ENCODE measurements at places on chromosomes 11 and 22.

- no peak for DNase-seq
These were observed 165.9 kb downstream of the BLID start for GRCh38 chr11:121950160-121950559.

- DNase-seq = no peak
These were observed 45.0 kb downstream of the LHFPL7 start for GRCh38 chr22:24901448-24901847.

DNA sequence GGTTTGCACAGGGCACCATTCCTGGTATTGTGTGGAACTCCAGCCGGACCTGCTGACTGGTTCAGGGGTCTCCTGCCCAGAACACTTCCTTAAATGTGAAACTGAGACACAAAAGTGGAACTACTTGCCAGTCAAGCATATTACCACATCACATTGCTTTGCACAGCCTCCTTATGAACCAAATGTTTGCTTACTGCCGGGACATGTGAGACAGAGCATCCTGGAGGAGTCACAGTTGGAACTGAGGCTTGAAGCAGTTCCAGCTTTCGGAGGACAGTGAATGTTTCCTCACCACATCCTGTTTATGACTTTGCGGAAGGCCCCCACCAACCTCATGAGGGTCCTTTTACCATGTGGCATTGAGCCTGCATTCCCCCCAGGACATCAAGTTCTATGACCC lies 105.8 kb upstream of the ARHGAP42 start:
- no peak for DNase-seq

DNA sequence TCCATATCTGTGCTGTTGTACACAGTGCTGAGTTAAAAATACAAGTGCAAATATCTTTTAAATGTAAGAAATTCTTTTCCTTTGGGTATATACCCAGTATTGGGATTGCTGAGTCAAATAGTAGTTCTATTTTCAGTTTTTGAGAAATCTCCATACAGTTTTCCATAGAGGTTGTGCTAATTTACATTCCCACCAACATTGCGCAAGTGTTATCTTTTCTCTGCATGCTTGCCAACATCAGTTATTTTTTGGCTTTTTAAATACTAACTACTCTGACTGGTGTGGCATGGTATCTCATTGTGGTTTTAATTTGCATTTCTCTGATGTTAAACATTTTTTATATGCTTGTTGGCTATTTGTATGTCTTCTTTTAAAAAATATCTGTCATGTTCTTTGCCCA lies 6.5 kb downstream of the OR52E8 start:
- no peak for DNase-seq

DNA sequence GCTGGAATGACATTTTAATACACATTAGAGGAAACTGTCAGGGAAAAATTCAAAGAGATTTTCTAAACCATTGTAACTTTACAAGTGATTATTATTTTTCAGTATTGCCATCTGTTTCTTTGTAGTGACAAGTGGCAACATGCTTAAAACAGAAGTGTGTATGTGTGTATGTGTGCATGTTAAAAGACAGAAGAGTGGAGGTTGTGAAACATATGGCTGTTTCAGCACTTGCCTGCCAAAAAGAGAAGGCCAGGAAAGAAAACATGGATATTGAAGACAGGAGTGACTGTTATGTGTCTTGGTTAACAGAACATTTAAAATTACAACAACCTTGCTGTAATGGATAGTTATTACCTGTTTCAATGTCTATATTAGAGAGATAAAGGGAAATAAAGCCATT lies 24.3 kb upstream of the VWA5A start:
- no peak for DNase-seq

- no peak for DNase-seq
These were observed 28.2 kb upstream of the CHKA start for GRCh38 chr11:68149417-68149816.

DNA sequence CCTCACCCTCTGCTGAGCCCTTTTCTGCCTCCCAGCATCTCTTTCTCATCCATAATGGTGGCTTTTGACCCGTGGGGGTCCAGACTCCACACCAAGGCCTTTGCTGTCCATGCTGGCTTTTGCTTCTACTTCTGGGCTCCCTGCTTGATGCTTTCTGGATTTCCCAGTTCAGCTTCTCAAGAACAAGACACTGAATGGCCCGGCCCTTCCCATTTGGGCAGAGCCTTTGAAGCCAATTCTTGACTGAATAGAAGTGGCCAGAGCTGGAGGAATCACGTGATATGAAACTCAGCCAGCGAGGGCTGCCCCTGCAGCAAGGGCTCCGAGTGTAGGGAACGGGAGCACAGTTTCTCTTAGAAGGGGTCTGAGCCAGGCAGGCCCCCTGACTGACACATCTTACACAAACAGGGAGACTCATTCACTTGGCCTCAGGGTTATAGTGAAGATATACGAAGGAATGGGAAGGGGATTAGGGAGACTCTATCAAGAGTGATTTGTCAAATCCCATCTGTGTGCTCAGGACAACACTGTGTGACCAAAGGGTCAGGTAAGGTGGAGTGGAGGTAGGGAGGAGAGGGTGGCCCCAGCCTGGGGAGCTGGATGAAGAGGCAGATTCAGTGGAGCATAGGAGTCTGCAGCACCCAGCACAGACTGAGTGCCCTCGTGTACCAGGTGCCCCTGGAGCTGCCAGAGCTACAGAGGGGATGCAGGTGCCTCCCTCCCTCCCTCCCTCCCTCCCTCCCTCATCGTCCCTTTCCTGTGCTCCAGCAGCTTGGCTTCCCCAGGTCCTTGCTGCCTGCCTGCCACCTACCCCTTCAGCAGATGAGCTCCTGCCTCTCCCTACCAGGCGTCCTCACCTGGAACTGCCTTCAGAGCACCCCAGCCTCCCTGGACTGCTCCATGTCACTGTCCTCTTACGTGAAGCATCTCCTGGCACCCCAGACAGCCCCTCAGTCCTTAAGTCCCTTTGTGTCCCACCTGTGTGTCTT lies 106.0 kb downstream of the TRIM29 start:
- DNase-seq = no peak

GRCh38 chr11:69479591-69480271 lies 1.7 kb upstream of the LINC01488 start:
- no peak for DNase-seq

GRCh38 chr11:92596596-92597317 lies 372.1 kb downstream of the FAT3 start:
- DNase-seq = no peak

- DNase-seq = no peak
These were observed 19.3 kb downstream of the SYN3 start for GRCh38 chr22:33038836-33039235.

DNA sequence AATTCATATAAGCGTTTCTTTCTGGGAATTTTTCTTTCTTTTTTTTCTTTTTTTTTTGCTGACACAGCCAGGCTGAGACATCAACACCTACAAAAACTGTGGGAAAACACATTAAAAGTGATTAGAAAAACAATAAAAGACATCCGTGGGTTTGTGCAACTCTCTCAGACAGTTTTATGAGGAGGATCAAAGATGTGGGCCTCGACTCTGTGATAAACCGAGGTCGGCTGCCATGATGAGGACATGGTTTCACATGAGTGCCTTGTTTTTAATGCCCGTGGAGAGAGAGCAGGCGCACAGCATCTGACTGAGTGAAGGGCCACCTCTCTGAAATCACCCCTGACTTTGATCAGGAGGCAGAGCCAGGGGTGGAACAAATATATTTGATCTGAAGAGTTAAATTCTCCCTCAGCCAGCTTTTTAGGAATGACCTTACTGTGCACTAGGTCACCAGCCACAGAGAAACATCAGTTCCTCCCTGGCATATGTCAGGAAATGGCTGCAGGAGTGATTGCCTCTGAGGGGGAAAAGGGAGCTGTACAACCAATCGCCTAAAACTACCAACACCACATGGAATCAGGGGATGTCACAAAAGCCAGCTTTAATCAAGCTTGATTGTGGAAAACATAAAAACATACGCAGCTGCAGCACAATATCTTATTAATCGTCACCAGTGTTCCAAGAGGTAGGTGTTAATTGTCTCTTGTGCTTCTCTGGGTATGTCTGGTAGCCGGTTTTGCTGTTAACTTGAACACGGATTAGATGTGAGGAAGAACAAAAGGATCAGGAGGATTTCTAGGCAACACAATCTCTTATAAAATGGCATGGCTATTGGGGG lies 164.7 kb downstream of the MAML2 start:
- no peak for DNase-seq

- no peak for DNase-seq
These were observed 21.1 kb upstream of the UPK3A start for GRCh38 chr22:45263463-45264269.

DNA sequence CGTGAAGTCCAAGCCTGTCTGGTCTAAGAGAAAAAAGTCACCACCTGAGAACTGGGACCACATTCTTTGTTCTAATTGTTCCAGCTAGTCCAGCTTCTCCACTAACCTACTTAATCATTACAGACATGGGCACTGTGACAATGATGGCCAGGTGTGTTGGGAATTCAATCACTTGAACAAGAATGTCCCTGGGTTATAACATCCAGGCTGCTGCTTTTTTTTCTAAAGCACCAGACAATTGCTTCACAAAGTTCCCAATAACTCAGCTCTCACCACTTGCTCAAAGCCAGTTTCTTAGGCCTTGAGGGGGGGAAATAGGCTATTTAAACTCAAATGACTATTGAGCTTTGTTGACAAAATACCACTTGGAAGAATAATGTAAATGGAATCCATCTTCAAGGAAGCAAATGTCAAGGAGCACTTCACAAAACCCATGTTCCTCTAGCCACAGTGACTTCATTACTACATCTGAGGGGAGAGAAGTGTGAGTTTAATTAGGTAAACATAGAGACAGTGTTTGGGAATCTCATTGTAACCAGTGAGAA lies 80.3 kb downstream of the ME3 start:
- no peak for DNase-seq

DNA sequence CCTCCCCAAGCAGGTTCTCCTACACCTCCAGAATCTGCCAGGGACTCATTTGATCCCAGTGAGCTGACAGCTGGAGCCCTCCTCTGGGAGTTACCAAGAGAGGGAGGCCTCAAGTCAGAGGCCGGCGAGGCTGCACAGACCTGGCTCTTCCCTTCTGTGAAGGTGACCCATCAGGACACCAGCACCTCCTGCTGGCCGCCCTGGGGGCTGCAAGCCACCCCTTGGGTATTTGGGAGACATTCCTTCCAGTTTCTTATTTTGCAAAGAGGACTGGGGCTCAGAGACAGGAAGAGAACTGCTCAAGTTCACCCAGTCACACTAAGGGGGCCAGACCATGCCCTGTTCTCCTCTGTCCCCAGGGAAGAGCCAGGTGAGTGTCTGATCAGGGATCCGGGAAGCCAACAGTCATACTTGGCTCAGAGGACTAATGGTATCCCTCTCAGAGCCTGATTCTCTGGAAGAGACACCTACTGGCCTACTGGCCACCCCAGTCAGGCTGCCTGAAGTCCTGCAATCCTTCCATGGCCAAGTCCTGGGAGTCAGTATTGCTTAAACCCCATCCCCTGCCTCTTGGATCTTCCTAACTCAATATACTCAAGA lies 40.5 kb upstream of the RIC3 start:
- no peak for DNase-seq

GRCh38 chr11:63766531-63767235 lies 1.9 kb downstream of the ZFTA start:
- no peak for DNase-seq

DNA sequence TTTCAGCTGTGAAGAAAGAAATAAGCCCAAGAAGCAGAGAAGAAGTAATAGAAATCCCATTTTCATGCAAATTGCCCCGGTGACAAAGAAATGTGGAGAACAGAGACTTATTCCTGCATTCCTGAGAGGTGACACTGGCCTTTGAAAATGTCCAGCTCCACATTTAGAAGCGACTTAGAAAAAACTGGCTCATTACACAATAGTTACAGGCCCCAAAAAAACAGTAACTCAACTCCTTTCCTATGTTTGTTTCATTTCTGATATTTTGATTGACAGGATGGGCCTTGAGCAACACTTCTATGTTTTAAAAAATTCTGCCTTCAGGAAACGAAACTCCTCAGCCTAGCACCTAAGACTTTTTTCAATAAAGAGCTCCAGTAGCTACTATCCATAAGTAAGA lies 726.9 kb upstream of the TENM4 start:
- DNase-seq = no peak

DNA sequence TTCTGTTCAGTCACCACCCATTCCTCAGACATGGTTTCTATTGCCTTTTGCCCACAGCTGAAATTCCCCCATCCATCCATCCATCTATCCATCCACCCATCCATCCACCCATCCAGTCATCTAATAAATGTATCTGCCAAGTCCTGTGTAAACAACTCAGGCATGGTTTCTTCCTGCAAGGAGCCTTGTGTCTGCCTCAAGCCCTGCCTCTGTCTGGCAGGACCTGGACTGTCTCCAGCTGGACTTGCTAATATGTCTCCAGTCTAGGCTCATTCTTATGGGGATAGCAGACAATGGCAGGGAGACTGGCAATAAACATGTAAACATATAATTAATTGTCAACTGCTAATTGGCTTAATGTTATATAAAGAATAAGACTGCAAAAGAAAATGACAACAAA lies 64.7 kb upstream of the AMPD3 start:
- no peak for DNase-seq

DNA sequence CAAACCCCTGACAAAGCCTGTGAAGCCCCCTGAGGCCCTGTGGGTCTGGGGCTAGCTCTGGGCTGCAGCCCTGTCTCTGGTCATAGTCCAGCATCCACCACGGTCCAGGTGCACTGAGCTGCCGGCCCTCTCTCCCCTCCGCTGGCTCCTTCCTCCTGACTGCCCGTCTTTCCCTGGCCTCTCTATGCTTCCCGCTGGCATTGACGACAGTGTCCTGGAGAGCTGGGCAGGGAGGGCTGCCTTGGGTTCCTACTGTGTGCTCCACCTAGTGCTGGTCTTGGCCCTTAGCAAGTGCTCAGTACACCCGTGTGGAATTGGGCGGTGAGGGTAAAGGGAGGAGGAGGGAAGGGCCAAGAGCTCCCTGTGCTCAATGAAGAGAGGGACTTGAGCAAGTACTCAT lies 868 bp upstream of the MYEOV start:
- DNase-seq = no peak

GRCh38 chr22:24740626-24741025 lies 33.9 kb downstream of the PIWIL3 start:
- no peak for DNase-seq

DNA sequence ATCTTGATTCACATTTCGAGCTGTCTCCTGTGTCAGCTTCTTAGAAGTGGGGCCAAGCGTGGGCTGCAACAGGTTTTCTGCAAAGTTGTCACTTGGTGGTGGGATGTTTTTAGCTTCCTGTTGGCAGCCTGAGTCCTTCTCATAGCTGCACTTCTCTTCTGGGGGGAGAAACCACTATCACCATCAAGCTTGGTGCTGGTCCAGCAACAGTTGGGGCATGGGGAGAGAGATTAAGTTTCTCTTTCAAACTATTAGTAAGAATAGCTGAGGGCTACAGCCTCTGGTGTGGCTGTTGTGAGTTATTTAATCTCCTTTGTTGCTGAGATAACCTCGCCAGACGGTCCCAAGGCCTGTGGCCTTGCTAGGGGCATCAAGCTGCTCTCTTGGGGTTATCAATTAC lies 123.3 kb upstream of the CRYBB3 start:
- DNase-seq = no peak

DNA sequence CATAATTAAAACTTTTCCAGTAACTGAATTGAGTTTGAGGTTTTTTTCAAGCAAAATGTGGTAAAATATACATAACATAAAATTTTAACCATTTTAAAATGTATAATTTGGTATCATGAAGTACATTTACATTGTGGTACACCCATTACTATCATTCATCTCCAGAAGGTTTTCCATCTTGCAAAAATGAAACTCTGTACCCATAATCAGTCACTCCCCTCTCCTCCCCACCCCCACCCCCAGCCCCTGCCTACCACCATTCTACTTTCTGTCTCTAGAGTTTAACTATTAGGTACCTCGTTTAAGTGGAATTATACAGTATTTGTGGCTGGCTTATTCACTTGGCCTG lies 63.7 kb downstream of the MICAL2 start:
- DNase-seq = no peak
